ENCODE measurements at places on chromosomes 1 and 21.

DNA sequence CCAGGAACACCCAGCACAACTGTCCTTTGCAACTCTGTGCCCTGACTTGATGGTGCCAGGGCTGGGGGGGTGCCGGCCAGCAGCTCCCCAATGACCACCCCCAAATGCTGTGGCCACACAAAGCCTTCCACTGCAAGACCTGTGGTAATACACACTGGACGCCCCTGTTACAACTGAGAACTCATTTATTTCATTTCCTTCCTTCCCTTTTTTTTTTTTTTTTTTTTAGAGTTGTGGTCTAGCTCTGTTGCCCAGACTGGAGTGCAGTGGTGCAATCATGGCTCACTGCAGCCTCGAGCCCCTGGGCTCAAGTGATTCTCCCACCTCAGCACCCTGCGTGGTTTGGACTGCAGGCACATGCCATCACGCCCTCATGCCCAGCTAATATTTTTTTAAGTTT, 25.2 kb downstream of the TP73 start:
- DNase-seq = no peak

GRCh38 chr1:160685266-160685665, 26.4 kb downstream of the CD48 start:
- no peak for DNase-seq

- no peak for DNase-seq
Measured at GRCh38 chr1:154129391-154129970, 25.4 kb downstream of the NUP210L start.

DNA sequence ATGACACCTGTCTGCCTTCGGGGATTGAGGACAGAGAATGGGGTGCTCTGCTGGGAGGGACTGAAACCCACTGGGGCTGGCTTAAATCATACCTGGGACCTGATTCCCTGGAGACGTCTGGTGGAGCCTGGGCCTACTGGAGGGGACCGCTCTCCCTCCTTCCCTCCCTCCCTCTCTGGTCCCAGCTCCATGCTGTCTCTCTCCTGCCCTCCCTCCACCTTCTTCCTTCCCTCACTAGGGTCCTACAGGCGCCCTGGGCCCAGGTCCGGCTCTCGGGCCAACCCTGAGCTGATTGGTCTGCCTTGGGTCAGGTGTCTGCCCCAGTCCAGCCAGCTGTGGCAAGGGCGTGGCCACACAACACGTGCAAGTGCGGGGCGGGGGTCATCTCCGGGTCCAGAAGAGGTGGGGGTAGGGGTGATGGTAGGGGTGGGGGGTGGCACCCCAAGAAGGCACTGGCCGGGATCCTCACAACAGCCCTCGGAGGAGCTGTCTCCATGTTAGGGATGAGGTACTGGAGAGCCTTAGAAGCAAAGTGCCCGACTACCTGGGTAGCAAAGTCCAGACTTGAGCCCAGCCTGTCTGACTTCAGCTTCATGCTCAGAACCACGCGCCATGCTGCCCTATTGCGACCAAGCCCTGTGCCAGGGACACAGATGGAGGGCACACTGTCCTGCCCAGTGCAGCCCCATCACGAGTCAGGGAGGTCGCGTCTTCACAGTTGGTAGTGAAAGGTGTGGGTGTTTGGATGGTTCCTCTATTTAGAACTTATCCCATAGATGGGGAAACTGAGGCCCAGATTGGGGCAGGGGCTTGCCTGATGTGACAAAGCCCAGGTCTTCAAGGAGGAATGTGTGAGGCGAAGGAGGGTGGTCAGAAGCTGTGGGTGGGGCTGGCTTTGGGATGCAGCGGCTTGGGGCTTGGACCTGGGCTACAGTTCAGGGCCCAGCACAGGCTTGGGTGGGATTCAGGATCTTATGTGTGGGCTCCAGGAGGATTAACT, 574.1 kb downstream of the PTPRU start:
- DNase-seq = no peak

GRCh38 chr1:31651089-31651420, 6.4 kb upstream of the PEF1 start:
- no peak for DNase-seq

- DNase-seq = no peak
Measured at GRCh38 chr1:9753121-9753531, 70.6 kb downstream of the CLSTN1 start.

GRCh38 chr1:83889707-83890106, 109.2 kb downstream of the TTLL7 start:
- no peak for DNase-seq

- DNase-seq = no peak
Measured at GRCh38 chr1:47871799-47872353, 125.3 kb downstream of the TRABD2B start.
